ENCODE measurements at places on chromosomes 11 and 22. TPM values are rescaled to one million over a fixed set of nuclear protein-coding genes. Genes with fewer than 3 reads are reported as not detected.

DGCR6 gene
- total RNA-seq, result 1.8 TPM

DNA sequence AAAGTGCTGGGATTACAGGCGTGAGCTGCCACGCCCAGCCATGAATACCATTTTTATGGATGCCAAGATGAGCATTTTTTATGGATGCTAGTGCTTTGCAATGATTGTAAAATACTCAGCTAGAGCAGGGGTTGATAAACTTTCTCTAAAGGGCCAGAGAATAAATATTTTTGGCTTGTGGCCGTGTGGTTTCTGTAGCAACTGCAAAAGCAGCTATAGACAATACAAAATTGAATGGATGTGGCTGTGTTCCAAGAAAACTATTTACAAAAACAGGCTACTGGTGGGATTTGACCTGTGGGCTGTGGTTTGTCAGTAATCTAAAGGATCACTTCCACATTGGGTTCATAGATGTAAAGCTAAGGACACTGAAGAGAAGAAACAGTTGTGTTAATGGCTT, 56.0 kb downstream of the COMMD9 start:
- no peak for DNase-seq

GRCh38 chr11:14644226-14645014, 816 bp downstream of the PDE3B start:
- peak; percentile 4 for DNase-seq

DNA sequence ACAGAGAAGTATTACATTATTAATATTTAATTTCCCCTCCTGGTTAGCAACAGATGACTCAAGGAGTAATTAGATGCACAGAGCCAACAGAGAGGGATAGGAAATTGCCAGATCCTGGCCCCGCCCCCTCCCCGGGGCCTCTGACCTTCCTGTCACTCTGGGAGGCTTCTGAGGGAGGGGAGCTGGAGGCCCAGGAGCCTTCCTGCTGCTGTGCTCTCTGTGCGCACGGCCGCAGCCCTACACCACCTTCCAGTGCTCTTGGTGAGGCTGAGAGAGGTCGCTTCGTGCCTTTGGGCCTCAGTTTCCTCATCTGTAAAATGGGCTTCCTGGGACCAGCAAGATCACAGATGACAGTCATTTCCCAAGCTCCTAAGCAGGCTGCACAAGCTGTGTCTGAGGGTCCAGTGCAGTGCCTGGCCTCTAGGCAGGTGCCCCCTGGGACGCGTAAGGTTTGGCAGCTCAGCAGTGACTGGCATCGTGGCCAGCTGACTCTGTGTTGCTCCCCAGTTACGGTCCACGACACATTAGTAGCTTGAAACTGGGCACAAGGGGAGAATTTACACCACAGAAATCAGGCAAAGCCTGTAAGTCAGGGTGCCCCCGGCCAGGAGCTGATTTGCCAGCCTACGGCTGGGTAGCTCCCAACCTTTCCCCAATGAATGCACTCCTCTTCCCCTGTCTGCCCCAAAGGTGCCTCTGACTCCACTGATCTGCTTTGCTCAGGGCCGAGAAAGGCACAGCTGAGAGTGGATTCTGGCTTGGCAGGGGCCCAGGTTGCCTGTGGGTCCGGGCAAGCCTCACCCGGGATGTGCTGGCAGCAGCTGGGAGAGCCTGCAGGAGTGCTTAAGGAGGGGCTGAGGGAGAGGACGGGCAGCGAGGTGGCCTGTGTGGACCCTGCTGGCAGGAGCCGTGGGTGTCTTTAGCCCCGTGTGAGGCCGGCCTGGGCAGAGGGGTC, 2.3 kb downstream of the ADORA2A start:
- peak; percentile 86 for DNase-seq

- DNase-seq, result no peak
These were observed 279.9 kb upstream of the B3GAT1 start for GRCh38 chr11:134691985-134692384.

DNA sequence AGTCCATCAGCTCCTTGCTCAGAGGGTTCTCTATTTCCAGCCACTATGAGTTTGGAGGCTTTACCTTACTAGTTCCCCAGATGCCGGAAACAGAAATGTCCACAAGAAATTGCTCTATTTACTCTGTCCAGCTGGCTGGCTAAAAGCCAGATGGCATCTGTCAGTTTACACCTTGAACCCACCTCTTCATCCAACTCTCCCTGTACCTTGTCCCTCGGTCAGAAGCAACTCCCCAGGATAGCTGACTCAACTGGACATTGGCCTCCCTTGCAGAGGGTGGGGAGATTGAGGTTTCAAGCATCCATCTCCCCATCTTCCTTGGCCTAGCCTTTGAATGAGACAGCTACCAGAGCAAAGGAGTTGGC, 1.7 kb downstream of the C2CD2L start:
- DNase-seq, result no peak

Measured in OCI-LY7 (cell line).